Dermis microvascular lymphatic vessel endothelial cell (primary cell): ENCODE measurements at places on chromosomes 13 and 19.
A peak's percentile ranks its signal among the peaks of the same experiment; 100 is the strongest.

DNA sequence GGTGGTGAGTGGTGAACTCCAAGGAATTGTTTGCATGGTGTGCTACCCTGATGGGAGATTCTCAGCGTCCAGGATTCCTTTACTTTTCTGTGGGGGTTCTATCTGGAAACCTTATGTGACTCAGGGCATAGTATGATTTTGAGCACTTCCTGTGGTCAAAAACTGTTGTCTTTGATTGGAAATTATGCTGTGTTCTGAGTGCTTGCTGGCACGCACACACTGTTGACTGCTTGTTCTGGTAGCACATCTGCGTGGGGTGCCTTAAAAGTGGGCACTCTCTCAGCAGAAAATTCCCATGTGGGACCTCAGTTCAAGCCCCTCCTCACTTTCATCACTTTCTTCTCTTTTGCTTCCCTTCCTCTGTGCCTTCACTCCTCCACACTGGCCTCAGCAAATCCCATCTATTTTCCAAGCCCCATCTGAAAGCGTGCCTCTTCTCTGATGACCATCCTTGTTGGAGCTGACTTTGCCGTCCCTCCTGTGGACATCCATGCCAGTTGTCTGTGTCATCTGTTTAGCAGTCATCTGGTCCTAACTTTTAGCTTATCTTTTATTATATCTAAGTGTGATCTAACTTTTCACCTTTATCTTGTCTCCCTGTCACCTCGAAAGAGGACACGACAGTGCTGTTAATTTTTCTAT is 56.4 kb upstream of the NPAS1 start:
- DNase-seq = peak; percentile 73

GRCh38 chr13:30404207-30404606 is 18.1 kb upstream of the UBE2L5 start:
- no peak for DNase-seq

- peak; percentile 41 for DNase-seq
Measured at GRCh38 chr19:18520848-18521691, 800 bp downstream of the ELL start.

- DNase-seq = no peak
Measured at GRCh38 chr13:22789027-22789593, 391.7 kb upstream of the SGCG start.

DNA sequence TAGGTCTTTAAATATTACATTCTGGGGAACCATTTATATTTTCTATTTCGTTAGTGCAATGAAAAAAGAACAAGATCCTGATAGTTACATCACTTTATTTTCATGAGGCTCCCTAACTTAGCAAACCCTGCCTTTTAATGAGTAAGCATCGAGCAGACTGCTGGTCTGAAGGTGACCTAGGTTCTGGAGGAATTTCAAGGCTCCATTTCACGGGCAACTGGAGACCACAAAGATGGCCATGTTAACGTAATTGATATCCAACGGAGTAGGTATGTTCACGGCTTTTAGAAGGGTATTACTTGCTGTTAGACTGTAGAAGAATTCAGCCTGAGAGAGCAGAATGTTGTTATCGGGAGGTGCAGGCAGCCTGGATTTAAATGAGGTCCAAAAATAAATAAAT is 1597.6 kb downstream of the EFNB2 start:
- DNase-seq = no peak

DNA sequence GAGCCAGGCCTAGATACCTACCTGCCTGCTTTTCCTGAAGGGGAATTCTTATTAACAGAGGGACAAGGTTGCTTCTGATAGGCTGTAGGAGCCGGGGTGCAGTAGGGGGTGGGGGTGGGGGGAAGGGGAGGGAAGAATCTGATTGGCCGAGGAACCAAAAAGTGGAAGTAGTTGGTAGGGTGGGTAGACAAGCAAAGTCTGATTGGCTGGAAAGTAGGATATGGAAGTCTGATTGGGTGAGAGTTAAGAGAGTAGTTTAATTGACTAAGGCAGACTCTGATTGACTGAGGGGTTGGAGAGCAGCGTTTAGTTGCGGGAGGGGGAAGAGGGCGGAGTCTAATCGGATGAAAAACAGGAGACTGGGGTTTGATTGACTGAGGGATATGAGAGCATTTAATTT is 9.4 kb upstream of the CYP4F22 start:
- no peak for DNase-seq

- peak; percentile 76 for DNase-seq
Measured at GRCh38 chr13:59360108-59360507, 803.6 kb downstream of the DIAPH3 start.

DNA sequence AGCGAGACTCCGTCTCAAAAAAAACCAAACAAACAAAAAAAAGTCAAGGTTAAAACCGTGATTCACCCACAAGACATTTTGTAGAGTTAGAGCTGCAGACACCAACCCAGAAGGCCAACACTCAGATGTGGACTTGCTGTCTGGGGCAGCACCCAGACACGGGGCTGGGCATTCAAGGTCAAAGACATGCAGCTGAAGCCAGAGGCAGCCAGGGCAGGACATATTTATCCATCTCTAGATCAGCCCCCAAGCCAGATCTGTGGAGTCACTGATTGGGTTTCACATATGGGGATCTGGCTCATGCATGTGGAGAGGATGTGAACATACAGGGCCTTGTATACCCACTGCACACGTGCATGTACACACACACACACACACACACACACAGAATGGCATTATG is 3.6 kb downstream of the KLK15 start:
- no peak for DNase-seq
